ENCODE measurements at places on chromosomes 13 and 19.

DNA sequence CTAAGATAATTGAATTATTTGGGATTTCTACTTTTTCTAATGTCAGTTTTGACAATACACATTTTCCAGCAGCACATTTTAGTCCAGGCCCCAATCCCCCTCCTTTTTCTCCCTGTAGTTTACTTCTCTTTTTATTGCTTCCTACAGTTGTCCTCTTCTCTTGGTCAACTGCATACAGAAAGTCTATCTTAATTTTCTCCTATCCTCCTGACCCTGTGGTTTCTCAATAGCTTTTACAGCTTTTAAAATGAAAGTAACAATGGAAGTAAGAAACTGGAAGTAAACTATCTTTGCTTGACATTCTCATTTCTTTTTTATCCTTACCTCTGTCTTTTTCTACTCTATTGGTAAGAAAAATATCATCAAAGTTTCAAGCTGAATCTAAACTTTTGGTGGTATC, 106.5 kb upstream of the OXGR1 start:
- DNase-seq = no peak

GRCh38 chr13:32903720-32904119, 112.5 kb upstream of the KL start:
- no peak for DNase-seq

DNA sequence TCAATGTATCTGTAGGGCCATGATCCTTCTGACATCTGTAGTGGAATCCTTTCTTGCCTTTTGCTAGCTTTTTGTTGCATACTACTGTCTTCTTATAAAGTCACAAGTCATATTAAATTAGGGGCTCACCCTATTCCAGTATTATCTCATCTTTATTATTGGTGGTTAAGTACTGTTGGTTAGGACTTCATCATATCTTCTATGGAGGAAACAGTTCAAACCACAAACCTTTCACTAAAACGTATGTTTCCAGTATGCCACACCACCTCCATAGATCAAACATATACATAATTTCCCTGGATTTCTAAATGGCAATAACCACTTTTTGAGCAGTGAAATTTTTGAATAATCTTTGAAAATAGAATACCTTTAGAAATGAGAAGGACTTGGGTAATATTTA, 62.8 kb upstream of the PCDH9 start:
- no peak for DNase-seq

DNA sequence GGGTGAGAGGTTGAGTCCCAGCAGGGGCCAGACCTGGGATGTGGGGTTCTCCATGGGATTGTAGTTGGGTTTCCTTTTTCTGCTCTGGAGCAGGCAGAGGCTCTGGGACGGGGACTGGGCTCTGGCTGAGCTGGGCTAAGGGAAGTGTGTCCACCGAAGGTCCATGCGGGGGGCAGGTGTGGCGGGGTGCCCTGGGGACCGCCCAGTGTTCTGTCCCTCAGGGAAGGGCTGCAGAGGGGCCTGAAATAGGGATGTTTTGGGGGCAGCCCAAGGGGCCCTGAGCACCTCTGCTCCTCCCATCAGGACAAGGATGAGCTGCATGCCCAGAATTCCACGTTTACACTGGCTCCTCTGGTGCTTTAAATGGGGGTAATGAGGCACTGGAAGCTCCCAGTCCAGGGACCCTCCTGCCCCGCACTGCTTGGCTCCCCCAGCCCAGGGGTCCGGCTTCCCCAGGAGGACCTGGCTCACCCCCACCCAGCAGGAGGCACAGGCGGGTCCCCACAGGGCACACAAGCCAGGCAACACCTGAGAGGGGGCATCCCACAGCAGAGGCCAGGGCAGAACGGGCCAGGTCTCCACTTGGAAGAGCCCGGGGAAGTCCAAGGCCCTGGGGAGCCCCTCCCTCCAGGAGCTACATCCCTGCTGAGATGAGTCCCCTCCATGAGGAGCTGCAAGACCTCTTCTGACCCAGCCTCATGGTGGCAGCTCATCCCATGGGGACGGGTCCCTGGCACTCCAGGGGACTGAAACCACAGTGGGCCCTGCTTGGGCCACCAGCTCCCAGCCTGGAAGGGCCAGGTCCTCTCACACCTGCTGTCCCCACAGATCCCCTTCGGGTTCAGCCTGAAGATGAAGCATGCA, 14.7 kb upstream of the ZNF14 start:
- DNase-seq = no peak

DNA sequence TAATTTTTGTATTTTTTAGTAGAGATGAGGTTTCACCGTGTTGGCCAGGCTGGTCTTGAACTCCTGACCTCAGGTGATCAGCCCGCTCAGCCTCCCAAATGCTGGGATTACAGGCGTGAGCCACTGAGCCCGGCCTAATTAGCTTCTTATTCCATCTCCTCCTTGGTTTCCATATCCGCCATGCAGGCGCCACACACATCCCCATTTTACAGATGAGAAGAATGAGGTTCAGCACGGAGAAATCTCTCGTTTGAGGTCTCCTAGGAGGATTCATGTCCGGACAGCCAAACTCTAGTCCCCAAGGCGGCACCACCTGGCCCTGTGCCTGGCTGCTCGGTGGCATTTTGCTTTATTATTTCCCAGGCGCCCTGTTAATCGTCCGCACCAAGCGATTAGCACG, 46.2 kb upstream of the PTPRS start:
- no peak for DNase-seq

GRCh38 chr13:52461265-52461664, 6.0 kb downstream of the CKAP2 start:
- DNase-seq = no peak

Data from aorta (tissue), 5 donors.